Stimulated activated CD4-positive, alpha-beta T cell treated with anti-CD3 and anti-CD28 coated beads, Interleukin-12 subunit alpha, Interleukin-12 subunit beta, amount 100 ng/mL, for 48 hours (primary cell): ENCODE measurements at places on chromosomes 6 and 20.

- DNase-seq, result no peak
Observed at GRCh38 chr20:53738945-53739798, 145.5 kb upstream of the ZNF217 start.

GRCh38 chr20:63070771-63071540 lies 64.2 kb upstream of the BHLHE23 start:
- no peak for DNase-seq

- no peak for DNase-seq
Observed at GRCh38 chr6:155591741-155592140, 136.1 kb upstream of the NOX3 start.

GRCh38 chr20:15949391-15949790 lies 623.9 kb downstream of the KIF16B start:
- DNase-seq, result no peak

GRCh38 chr6:167148021-167148420 lies 9.8 kb downstream of the GPR31 start:
- no peak for DNase-seq

DNA sequence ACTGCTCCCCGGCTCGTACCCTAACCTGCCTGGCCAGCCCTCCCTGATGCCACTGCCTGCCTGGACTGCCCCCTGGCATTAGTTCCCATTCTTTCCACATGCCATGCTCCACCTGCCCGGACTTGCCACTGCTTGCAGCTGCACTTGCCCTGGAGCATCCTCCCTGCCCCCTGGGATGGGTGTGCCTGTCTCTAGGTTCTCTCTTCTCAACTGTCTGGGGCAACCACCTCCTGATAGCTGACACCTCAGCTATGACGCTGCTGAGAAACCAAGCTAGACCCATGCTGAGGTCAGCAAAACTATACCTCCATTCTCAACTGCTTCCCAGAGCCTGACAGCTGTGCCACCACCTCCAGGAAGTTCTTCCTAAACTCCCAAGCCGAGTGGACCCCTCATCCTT lies 72.1 kb downstream of the PERP start:
- no peak for DNase-seq

DNA sequence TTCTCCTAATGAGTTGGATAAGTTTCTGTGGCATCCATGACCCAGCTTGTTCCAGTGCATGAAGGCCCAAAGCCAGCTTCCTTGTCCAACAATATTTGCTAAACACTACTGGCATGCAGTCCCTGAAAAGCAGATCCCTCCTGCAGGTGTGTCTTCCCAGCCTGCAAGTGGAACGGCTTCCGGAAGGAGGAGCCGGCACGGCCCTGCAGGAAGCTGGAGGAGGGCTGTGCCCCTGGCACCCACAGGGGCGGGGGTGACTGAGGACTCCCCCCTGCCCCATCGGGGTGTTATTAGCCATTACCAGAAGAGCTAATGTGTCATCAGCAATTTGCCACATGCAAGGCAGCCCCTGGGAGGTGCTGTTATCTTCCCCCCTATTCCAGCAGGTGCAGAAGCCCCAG lies 27.4 kb downstream of the NPEPL1 start:
- DNase-seq, result no peak

GRCh38 chr6:41914869-41915530 lies 5.9 kb downstream of the MED20 start:
- no peak for DNase-seq

GRCh38 chr6:28161410-28162079 lies 19.9 kb downstream of the ZKSCAN8 start:
- DNase-seq, result peak; percentile 78

GRCh38 chr6:134724771-134725340 lies 225.0 kb downstream of the ALDH8A1 start:
- no peak for DNase-seq

- peak; percentile 27 for DNase-seq
Observed at GRCh38 chr6:33621711-33622388, 728 bp downstream of the ITPR3 start.

DNA sequence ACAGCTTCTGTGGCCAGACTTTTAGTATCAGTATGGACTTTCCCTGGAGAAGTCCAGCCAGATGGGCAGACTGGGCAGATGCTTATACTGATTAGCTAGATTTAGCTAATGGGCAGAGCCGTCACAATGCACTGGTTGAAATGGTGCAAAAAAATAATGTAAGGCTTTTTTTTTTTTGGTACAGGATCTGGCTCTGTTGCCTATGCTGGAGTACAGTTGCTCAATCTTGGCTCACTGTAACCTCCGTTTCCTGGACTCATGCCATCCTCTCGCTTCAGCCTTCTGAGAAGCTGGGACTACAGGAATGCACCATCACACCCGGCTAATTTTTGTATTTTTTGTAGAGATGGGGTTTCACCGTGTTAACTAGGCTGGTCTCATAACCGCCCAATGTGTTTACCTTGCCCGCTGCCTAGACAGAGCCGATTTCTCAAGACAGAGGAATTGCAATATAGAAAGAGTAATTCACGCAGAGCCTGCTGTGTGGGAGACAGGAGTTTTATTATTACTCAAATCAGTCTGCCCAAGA lies 16.4 kb upstream of the KIFC1 start:
- no peak for DNase-seq

- no peak for DNase-seq
Observed at GRCh38 chr6:165769401-165769800, 106.4 kb upstream of the PDE10A start.

GRCh38 chr6:155389130-155389529 lies 66.5 kb downstream of the NOX3 start:
- no peak for DNase-seq

DNA sequence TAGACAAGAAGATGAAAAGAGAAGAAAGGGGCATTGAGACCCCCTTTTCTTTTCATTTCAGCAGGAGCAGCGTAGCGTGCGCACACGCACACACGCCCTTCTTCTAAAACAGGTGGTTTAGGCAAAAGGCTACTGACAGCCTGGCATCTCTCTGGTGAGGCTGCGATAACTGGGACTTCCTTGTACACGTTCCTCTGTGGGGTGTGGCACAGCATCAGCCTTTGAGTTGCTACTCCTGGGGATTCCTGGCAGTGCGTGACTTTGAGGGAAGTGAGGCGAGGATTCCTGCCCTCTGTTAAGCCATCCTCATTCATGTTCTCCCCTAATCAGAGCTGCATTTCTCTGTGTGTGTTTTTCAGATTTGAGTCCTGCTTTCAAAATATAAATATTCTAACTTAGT lies 94.7 kb downstream of the TMEM170B start:
- no peak for DNase-seq

GRCh38 chr6:90729057-90729456 lies 142.2 kb upstream of the MAP3K7 start:
- DNase-seq, result no peak

DNA sequence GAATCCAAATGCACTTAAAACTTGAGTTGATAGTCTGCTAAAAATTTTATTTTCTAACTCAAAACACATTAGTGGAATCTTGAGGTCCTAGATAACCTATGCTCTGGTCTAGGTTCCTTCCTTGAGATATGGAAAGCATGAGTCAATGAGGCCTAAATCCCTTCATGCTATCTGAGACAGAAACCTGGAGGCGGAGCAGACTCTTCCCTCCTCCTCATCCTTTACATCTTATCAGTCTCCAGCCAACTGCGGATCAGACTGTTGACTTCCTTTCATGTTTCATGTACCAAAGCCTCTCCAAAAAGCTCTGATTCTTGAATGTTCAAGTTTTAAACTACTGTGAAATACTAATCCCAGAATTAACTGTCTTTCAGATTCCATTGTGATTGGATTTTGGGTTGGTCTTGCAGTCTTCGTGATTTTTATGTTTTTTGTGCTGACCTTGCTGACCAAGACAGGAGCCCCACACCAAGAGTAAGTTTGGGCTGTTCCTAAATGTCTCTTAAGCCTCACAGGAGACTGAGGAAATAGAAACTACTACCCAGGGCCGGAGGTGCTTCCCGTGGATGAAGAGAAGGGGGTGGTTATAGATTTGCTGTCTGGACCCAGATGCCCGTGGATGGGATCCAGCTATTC lies 29.1 kb downstream of the MRAP2 start:
- no peak for DNase-seq
